ENCODE measurements at places on chromosomes 12 and 14.
A peak's percentile ranks its signal among the peaks of the same experiment; 100 is the strongest.

- DNase-seq, result no peak
Measured at GRCh38 chr12:25194722-25195055, 271 bp downstream of the DNAI7 start.

- DNase-seq, result no peak
Measured at GRCh38 chr12:104546575-104546974, 89.8 kb downstream of the CHST11 start.

- no peak for DNase-seq
Measured at GRCh38 chr12:104761091-104761490, 197.0 kb downstream of the SLC41A2 start.

- no peak for DNase-seq
Measured at GRCh38 chr12:110367181-110367864, 36.2 kb downstream of the ANAPC7 start.

DNA sequence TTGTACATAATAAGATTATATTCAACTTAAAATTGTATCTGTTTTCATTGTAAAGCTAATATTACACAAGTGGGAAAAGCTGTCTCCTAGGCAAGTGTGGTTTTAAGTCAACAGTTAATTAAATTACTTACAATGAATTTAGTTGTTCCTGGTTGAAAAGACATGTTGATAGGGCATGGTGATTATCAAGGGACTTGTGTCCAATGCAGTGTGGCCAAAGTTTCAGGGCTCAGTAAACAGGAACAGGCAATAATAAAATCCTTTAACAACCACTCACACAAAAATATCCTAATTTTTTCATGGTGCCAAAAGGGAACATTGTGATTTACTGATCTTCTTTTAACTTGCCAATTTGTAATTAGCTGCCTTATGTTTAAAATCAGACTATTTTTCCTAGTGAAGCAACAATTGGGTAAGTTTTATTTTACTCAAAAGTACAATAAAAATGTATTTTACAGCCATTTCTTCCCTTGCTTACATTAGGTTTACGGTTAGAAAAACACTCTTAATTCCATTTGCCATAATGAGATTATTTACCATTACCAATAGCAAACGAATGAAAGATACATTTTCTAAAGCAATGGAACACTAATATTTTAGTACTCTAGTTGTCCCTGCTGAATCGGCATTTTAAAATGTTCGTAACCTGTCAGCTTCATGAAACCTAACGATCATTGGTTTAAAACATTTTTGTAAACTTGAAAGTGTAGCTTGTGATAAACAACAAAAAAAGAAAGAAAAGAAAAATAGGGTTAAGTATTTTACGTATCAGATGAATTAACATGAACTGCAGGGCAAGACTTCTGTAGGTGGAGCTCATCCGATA, 1.8 kb upstream of the WNK1 start:
- no peak for DNase-seq

DNA sequence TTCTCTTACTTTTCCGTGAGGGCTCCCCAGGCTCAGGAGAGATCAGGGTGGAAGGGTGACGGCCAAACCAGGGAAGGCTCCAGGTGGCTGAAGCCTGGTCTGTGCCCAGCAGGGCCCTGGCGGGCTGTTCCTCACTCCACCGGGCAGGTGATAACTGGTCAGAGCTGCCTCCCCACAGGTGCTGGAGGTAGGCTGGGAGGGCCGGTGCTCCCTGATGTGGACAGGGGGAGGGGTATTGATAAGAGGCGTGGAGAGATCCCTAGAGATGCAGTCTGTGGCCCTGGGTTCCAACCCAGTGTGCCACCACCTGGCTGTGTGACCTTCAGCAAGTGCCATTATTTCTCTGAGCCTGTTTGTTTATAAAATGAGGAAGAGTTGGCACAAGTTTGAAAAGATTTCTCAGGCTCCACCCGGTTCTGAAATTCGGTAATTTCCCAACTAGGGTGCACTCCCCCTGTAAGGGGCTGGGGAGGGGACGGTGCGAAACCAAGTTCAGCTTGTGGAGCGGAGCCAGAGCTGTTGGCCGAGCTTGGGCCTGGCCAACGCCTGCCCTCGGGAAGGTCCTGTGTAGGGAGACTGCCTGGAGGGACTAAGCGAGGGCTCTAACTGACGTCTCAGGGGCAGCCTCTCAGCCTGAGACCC, 1.0 kb upstream of the NR4A1 start:
- no peak for DNase-seq

DNA sequence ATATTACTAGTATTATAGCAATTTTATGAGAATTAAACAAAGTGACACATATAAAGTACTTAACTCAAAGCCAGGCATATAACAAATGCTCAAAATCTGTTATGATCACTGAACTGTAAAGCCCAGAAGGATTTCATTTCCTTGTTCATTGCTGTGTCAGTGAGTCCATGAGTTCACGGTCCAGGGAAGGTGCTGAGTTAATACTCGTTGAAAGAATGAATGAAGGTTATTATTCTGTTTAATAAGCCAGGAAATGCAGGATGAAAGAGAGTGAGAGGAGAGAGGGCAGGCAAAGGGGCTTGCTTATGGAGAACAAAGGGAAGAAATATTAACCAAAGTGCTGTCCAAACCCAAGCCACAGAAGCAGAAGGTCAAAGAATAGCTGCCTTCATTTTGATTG, 40.2 kb upstream of the NT5DC3 start:
- no peak for DNase-seq

GRCh38 chr12:1592444-1593173, 1.8 kb downstream of the FBXL14 start:
- DNase-seq, result peak; percentile 74

Data from fibroblast of upper back skin (primary cell).